ENCODE measurements at places on chromosomes 16 and 17.

- DNase-seq, result peak; percentile 46
These were observed 17.0 kb upstream of the LHX1 start for GRCh38 chr17:36920032-36921005.

- no peak for DNase-seq
These were observed 420.9 kb upstream of the SOX9 start for GRCh38 chr17:71699907-71700306.

GRCh38 chr16:87791295-87792204 is 25.8 kb upstream of the KLHDC4 start:
- DNase-seq, result no peak

DNA sequence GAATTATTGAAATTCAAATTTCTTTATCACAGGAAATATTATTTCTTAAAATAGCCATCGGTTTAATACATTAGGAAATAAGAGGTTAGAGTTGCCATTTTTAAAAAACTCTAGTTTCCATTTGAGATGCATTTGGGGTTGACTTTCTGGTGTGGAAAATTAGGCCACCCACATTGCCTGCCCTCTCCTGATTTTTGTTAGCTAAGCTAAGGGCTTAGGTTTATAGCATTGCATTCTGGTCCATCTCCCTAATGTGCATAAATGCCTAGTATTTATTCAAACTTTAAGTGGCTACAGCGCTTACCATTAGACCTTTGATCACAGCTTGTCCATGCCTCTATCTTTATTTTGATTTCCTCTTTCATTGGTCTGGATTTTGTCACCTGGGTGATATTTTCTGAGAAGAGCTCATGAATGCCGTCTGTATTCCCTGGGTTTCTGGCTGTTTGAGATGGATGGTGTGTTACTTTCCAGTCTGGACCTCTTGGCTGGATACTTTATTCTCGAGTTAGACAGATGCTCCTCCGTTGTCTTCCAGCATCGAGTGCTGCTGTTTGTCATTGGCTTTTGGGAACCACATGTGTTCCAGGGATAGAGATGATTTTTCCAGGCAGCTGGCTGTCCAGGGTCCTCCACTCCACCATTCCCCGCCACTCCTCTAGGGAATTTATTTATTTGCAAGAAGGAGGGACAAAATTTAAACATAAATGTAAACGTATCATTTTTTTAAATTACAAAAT is 120.3 kb downstream of the KATNIP start:
- no peak for DNase-seq

DNA sequence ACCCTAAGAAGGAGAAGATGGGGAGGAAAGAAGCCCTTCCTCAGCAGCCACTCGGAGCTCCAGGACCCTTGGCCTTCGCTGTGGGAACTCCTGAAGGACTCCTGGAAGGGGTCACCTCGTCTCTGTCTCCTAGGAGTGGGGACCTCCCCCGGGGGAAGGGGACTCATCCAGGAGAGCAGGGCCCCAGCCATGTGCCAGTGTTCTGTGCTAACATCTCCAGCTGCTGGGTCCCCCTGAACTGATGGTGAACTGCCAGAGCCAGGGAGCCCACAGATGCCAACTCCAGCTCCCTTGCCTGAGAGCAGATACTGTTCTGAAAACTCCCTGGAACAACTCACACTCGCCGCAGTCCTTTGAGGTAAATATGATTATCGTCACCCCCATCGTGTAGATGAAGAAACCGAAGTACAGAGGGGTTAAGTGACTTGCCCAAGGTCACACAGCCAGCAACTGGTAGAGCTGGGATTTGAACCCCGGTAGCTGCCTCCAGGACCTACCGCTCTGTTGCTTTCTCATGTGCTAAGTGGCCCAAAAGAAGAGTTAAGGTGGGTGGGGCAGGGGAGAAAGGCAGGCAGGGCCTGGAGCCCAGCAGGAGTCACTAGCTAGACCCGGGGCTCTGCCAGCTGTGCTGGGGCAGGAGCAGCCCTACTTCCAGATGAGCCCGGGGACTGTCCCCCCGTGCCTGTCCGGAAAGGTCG is 10.5 kb downstream of the TIMM22 start:
- no peak for DNase-seq

GRCh38 chr17:329784-330420 is 22.7 kb downstream of the RPH3AL start:
- no peak for DNase-seq

GRCh38 chr17:57785022-57785421 is 39.9 kb upstream of the CCDC182 start:
- no peak for DNase-seq

GRCh38 chr17:29024316-29024952 is 18.5 kb upstream of the PIPOX start:
- DNase-seq, result no peak

- no peak for DNase-seq
These were observed 172.0 kb downstream of the CDK5R1 start for GRCh38 chr17:32658470-32659418.

DNA sequence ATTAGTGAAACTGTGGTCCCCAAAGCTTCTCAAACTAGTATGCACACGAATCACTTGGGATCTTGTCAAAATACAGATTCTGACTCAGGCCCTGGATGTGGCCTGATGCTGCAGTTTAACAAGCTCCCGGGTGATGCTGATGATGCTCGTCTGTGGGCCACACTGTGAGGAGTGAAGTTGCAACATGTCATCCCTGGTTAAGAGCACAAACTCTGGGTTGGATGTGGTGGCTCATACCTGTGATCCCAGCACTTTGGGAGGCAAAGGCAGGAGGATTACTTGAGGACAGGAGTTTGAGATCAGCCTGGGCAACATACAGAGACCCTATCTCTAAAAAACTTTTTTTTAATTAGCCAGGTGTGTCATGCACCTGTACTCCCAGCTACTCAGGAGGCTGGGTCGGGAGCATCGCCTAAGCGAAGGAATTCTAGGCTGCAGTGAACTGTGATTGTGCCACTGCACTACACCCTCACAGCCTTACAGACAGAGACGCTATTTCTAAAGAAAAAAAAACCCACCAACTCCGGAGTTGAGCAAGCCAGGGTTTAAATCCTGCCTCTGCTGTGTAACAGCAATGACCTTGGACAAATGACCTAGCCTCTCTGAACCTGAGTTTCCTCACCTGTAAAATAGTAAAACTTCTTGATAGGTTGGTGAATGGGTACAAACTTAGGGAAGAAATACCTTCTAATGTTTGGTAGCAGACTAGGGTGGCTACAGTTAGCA is 24.4 kb upstream of the ABAT start:
- DNase-seq, result no peak

Measured in IMR-90 (cell line).